Caudate nucleus (tissue), 63 donors: ENCODE measurements at places on chromosomes 13 and 19.

- DNase-seq: no peak
Measured at GRCh38 chr13:90445179-90445578, 902.3 kb upstream of the MIR17HG start.

GRCh38 chr19:46189971-46190888 lies 39.3 kb upstream of the IGFL1 start:
- DNase-seq: no peak

- no peak for DNase-seq
Measured at GRCh38 chr13:36363366-36363863, 17.2 kb upstream of the SPART start.

- DNase-seq: no peak
Measured at GRCh38 chr13:109651854-109652253, 134.5 kb downstream of the IRS2 start.

DNA sequence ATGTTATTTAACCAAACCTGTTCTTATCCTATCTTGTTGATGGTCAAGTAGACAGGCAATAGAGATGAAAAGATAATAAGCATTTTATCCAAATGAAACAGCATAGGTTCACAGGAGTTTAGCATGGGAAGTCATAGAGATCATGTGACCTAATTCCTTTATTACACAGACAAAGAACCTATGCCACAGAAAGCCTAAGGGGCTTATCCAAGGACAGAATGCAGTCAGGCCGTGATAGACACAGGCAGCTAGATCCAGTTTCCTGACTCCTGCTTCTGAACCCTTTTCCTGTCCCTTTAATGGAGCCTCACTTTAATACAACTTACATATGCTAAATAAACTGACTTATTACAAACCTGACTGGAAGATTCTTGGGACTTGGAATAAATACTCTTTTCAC lies 532.1 kb downstream of the IRS2 start:
- DNase-seq: no peak

GRCh38 chr13:49938921-49939320 lies 2.8 kb upstream of the SPRYD7 start:
- DNase-seq: no peak

GRCh38 chr19:10112895-10113591 lies 1.6 kb downstream of the P2RY11 start:
- DNase-seq: no peak

DNA sequence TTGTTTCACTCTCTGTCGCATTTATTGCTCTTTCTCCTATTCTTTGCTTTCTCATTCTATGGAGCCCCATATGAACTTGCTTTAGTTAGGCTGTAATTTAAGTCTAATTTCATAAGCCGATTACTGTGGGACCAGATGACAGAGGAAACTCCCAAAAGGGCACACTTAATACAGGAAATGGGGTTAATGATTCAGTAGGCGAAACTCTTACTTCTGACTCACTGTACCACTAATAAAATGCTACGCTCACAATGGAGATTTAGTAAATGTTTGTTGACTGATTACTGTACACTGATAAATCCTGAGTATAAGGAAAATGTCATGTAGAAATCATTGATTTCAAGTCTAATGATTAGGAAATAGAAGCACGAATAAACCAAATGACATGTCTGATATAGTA lies 276.4 kb downstream of the KLF5 start:
- no peak for DNase-seq

DNA sequence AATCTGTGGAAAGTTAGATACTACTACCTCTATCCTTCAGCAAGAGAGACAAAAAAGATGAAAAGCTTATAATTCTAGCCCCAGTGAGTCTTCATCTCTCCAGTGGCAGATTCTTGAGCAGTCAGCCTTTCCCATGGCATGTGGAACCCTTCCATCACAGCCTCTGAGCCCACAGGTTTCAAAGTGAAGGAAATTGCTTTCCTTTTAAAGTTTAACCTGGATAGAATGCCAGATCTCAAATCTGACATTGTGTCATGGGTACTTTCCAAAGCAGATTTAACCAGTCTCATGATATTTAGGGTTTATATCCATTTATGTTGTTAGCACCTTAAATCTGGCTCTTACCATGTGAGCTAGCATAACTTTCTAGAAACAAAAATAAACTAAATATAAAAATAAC lies 39.3 kb downstream of the POLR1D start:
- DNase-seq: no peak

- no peak for DNase-seq
Measured at GRCh38 chr13:26653310-26653709, 95.8 kb downstream of the WASF3 start.

DNA sequence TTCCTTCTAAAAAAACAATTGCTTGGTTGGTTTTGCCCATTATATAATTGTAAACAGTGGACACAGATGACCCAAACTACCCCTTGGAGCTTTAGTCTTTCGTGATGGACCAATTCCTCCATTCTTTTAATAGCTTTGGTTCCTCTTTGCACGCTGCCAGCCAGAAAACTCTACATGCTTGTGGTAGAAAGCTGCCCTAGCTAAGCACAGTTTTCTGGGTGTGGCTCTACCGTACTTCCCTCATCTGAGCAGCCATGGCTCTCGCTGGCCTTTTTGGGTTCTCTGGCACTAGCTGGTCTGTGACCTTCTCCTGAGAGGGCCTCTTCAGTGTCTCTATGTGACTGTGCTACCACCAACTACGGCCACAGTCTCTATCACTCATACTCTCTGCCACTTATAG lies 29.9 kb upstream of the CEBPA start:
- no peak for DNase-seq

- DNase-seq: no peak
Measured at GRCh38 chr19:37997911-37998344, 90.9 kb downstream of the SIPA1L3 start.

DNA sequence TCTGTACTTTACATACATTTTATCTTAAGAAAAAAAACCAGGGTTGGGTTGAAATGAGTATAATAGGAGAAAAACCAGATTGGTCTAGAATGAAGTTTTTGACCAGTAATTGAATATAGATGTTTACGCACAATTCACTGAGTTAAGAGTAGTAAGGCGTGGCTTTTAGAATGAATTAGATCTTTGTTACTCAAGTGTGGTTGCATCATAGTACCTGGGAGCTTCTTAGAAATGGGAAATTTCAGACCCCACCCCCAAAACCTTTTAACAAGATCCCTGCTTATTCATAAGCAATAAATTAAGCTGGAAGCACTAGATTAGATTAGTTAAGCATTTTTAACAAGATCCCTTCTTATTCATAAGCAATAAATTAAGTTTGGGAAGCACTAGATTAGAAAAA lies 28.7 kb upstream of the LMO7 start:
- no peak for DNase-seq

- DNase-seq: no peak
Measured at GRCh38 chr13:30807392-30807791, 72.0 kb downstream of the ALOX5AP start.

DNA sequence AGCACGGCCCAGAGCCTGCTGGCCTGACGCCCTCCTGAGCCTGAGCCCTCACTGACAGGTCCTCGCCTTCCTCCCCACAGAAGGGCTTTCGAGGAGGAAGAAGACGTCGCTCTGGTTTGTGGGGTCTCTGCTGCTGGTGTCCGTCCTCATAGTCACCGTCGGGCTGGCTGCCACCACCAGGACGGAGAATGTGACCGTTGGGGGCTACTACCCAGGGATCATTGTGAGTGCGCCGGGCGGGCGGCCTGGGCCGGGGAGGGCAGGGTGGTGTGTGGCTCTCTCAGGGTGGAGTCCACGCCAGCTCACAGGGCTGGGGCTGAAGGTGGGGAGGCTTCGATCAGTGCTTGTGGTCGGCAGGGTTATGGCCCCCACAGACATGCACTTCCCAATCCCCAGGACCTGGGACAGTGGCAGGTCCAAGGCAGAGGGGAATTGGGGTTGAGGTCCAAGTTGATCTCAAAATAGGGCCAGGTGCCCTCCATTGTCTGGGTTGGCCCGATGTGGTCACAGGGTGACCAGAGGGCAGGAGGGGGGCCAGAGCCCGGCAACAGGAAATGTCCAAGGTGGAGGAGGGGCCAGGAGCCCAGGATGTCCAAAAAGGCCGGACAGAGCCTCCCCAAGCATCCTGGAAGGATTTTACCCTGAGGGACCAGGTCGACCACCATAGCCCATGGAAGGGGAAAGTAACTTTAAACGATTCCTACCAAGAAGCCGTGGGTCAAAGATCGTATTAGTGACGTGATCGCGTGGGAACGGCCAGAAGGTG lies 7.2 kb downstream of the TMEM255B start:
- DNase-seq: no peak

- no peak for DNase-seq
Measured at GRCh38 chr19:31969016-31969415, 376.4 kb upstream of the ZNF507 start.

DNA sequence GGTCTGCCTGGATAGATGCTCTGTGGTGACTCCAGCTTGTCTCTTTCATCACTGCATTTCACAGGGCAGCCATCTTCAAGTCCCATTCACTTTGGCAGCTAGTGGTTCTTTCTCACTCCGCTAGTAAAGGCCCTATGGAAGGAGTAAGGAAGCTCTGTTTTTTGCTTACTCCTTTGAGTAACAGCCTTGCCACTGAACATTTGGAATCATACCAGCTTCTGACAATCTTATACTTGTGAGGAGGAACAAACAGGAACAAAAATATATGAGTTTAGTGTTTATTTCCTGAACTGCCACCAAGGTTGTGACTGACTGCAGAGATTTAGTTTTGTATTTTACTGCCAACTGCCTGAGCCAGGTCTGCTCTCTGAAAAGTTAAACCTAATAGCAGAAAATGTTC lies 38.7 kb downstream of the KCTD4 start:
- no peak for DNase-seq

GRCh38 chr19:10135551-10136334 lies 16.0 kb upstream of the EIF3G start:
- no peak for DNase-seq

GRCh38 chr13:73767747-73768315 lies 366.4 kb downstream of the KLF12 start:
- no peak for DNase-seq

DNA sequence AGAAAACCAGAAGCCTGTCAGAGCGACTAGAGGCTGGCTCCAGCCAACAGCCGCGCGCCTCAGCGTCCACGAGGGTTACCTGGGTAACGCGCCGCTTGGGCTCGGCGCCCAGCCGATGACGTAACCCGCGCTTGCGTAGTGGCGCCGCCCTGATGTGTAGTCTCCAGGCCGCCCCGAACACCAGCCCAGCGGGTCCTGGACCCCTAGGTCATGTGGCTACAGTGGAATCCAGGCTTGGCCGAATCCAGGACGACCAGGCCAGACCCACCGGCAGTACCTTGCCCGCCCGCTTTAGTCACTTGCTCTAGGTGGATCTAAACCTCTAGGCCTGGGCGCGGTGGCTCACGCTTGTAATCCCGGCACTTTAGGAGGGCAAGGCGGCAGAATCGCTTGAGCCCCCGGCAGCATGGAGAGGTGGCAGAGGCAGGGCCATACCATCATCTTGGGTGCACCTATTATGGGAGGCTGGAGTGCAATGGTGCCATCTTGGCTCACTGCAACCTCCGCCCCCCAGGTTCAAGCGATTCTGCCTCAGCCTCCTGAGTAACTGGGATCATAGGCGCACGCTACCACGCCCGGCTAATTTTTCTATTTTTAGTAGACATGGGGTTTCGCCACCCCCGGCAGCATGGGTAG lies 7.2 kb upstream of the ZNF606 start:
- DNase-seq: peak; percentile 81

DNA sequence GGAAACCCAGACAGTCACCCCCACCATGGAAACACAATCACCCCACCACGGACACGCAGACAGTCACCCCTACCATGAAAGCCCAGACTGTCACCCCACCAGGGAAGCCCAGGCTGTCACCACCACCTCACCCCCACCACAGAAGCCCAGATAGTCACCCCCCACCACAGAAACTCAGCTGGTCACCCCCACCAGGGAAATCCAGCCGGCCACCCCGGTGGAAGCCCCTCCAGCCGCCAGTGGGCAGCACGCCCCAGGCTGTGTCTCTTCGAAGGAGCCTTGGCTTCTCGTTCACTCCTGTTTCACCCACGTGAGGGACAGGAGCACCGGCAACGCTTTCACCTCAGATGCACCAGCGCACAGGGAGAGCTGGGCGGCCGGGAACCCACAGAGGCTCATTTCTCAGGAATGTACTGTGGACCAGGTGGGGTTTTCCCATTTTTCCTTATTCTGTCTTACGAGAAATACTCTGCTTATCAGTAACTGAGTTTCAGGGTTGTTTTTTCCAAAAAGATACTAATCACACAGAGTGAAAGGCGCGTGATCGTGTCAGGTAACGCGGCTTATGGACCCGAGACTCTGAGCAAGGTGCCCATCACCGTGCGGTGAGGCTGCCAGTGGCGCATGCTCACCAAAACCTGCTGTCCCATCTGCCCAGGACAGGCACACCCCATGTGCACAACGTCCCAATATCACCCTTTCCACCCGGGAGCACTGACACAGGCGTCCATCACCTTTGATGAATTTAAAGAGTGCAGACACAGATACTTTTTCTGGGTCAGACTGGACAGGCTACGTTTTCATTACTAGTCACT lies 28.0 kb downstream of the CARS2 start:
- no peak for DNase-seq

DNA sequence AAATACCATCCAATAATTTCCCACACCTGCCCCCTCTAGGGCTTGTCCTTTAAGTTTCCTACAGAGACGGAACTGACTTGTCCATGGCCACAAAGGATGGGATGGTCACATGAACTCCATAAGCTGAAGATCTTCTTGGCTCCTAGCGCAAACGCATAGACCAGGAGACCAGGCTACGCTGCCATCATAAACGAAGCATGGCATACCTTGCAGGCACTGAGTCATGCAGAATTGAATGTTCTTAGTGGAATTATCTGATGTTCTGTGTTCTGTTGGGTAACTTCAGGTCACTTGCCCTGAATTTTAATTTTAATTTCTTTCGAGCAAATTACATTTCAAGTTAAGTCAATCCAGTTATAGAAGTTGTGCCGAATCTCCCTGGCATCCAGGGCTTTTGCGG lies 96.4 kb upstream of the STARD13 start:
- DNase-seq: no peak

- DNase-seq: no peak
Measured at GRCh38 chr13:106115081-106115480, 420.4 kb downstream of the EFNB2 start.

DNA sequence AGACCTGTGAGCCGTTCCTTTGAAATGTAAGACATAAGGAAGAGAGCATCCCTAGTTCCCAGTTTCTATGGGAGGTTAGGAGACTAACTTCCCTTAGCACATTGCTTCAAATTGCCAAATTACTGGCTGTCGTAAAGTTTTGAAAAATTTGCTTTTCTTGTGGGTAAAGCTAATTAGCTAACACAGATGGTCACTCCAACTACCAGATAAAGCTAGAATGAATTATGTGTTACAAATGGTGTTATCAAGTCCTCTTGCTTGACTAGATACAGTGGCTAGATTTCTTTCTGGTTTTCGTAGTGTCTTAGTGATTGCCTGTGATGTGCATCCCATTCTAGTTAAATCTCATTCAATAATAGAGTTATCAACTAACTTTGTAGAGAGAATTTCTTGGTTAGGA lies 416.6 kb upstream of the ATXN8OS start:
- no peak for DNase-seq
